Activated T-cell treated with anti-CD3 and anti-CD28 coated beads, Interleukin-2, amount 50 U/mL, for 1 hour (primary cell): ENCODE measurements at places on chromosomes 6 and 20.

DNA sequence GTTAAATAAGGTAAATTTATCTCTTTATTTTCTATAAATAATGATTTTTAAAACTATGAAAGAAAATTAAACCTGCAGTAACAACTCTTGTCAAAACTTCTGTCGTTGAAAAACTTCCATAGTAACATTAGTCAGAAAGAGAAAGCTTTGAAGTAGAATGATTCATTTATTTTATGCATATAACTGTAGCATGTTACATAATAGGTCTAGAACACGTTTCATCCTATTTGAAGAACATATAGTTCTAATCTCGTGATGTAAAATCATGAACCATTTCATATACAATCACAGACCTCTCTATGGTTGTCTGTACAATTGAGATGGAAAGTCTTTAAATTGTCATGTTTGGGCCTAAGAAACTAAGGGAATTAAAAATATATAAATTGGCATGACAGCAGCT is 61.3 kb upstream of the MYLIP start:
- DNase-seq, result no peak

- DNase-seq, result no peak
Observed at GRCh38 chr6:160101277-160102205, 20.1 kb upstream of the SLC22A1 start.

DNA sequence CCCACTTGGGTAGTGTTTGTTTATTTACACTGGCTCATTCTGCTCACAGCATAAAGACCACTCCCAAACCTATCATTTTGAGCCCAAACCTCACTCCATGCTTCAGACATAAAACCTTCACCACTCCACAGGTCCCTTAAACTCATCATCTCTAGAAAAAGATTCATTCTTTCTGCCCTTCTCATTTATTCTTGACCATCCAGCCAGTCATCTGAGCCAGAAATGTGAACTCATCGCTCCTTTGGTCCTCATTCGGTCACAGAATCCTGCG is 12.4 kb downstream of the TPMT start:
- DNase-seq, result no peak

DNA sequence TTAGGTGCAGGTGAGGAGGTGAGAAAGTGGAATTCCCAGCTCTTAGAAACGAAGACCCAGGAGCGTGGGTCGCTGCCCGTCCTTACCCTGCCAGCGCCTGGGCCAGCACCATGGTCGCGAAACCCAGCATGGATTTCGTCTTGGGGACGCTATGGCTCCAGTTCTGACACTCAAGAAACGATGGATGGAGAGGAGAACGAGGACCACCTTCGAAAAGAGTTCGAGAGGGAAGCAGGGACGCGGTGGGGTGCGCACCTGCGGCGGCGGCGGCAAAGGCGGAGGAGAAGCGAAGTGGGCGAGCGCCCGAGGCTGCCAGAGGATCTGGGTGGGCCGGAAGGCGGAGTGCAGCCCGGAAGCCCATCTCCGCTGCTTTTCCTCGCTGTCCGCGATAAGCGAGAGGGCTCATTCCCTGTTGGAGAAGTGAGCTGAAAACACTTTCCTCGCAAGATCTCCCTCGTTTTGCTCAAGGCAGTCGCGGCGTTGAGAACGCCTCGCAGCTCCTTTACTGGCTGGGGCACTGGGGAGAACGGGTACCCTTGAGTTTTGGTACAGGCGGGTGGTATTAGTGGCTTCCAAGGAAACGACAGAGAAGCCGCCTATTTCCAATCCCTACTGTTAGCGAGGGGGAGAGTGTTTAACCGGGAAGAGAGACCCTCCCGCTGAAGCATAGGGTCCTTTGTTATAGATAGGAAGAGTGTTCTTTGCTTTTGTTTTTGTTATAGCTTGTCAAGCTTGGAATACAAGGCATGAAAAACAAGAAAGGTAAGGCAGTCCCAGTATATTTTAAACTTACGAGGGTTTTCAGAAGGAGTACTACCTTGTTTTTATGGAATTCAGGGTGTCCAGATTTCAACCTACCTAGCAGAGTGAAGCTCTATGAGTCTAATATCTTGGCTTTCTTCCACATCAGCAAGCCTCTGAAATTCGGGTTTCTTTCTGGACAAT is 109.5 kb downstream of the TRIM27 start:
- no peak for DNase-seq

DNA sequence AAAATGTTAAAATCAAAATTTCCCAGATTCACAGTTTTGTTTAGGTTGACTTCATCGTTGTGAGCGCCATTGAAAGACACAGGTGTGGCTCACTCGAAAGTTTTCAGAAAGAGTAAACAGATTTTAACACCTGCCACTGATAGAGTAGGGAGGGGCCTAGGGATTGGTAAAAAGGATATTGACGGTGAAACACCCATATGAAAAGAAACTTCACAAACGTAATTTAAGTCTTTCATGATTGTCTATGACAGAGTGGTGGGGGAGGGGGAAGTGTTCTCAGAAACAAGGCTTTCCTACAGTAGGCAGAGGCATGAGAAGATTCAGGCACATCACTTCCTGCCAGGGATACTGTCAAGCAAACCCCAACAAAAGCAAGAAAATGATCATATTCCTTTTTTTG is 101.4 kb downstream of the PERP start:
- no peak for DNase-seq

DNA sequence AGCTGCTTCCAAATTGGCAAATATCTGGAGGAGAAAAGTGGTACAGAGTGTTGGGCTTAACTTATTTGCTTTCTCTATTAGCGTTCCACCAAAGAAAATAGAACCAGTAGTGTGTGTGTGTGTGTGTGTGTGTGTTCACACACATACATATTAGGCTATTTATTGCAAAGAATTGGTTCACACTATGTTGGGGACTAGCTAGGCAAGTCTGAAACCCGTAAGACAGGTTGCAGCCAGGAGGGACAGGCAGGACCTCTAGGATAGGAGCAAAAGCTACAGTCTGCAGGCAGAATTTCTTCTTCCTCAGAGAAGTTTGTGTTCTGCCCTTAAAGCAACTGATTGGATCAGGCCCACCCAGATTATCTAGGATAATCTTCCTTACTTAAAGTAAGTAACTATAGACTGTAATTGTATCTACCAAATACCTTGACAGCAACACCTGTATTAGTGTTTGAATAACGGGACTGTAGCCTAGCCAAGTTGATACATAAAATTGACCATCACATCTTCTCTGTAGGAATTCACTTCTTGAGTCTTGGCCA is 12.8 kb downstream of the KCTD20 start:
- no peak for DNase-seq

DNA sequence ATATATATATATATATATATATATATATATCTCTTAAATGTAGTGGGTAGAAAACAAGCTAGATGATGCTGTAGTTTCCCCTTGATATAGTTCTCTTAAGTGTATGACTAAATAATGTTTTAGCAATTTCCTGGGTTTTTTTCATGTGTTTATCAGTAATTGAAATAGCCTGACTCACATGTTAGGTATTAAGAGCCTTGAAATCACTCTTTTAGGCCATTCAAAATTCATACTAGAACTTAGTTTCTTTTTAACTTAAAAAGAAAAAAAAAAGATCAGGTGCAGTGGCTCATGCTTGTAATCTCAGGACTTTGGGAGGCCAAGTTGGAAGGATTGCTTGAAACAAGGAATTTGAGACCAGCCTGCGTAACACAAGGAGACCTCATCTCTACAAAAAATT is 44.1 kb downstream of the NKX2-4 start:
- DNase-seq, result no peak

DNA sequence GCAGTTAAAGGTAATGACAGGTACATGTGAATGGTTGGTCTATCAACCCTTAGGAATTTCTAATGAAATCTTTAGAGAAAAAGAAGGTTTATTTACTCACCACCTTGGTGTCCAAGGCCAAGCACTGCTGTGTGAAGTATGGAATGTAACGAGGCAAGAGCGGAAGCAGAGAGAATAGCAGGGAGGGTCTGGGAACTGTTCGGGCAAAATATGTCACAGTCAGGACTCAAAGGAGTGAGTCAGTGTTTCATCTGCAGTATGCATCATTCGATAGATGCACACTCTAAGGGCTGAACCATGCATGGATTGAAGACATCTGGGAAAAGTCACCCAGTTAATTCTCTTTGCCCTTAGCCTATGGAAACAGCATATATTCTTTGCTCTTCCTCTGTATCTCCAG is 33.2 kb downstream of the ADGRF5 start:
- DNase-seq, result no peak
